ENCODE measurements at places on chromosomes 12 and 14.
A peak's percentile ranks its signal among the peaks of the same experiment; 100 is the strongest.

DNA sequence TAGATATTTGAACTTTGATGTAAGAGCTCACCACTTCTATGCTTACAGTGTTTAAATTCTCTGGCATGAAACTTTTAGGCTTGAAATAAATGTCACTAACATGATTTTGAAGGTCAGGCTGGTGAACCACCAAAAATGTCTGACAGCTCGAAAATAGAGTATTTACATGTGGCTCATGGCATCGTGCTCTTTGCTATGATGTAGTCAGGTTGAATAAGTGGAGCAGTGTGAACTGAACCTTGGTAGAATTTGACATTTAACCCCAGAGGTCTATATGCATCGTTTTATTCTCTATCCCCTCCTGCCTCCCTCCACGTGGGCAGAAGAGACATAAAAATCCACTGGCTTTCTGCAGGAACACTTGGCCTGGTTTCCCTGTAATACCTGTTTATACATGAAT, 369.7 kb upstream of the ATP2B1 start:
- DNase-seq, result no peak

DNA sequence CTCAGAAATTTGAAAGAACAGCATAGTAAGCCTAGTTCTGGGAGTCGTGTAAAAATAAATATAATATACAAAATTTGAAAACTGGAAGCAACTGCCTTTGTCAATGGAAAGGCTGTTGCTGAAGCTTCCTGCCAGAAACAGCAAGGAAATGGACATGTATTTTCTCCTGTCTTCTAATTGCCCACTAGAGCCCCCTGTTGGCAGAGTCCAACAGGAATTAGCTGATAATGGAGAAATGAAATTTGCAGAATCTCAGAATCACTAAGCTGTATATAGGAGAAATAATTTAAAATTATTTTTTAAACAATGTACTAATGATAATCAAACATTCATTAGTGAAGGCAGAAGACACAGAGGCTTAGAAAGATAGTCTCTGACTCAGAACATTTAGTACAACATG, 414.8 kb downstream of the SLC6A15 start:
- peak; percentile 11 for DNase-seq

DNA sequence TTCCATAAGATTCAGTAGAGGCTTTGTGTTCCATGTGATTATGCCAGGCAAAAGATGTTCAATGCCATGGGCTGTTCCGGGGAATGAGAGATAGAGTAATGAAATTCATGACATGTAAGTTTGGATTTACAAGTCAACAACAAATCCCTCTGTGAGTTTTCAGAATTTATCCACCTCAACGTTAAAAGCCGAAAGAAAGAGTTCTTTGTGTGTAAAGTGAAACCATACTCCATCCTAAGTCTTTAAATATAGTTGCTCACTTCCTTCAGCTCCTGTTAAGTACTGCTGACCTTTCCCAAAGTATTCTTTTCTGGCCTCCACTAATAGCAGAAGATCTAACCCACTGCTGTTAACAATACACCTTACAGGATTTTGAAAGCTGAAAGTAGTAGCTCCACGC, 190.0 kb downstream of the TMX1 start:
- DNase-seq, result no peak

DNA sequence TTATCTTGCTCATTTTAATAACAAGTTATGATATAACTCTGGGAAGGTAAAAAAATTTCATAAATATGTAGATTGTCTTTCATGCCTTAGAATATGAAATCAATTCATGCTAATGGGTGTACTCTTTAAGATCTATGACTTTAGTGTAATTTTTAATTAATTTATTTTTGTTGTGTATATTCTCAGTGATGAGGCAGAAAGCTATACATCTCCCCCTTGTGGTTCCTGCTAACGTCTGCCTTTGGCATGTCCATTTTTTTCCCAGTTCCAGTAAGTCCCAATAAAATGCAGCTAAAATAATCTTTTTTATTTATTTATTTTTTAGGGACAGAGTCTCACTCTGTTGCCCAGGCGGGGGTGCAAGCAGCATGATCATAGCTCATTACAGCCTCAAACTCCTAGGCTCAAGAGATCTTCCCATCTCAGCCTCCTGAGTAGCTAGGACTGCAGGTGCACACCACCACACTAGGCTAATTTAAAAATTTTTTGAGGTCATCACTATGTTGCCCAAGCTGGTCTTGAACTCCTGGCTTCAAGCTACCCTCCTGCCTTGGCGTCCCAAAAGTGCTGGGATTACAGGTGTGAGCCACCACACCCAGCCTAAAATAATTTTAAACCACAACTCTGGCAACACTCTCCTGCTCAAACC, 3.3 kb upstream of the CHURC1 start:
- DNase-seq, result no peak

GRCh38 chr12:111135293-111135832, 215.0 kb upstream of the MYL2 start:
- DNase-seq, result no peak

GRCh38 chr14:75769047-75769685, 108.1 kb downstream of the TTLL5 start:
- DNase-seq, result no peak

DNA sequence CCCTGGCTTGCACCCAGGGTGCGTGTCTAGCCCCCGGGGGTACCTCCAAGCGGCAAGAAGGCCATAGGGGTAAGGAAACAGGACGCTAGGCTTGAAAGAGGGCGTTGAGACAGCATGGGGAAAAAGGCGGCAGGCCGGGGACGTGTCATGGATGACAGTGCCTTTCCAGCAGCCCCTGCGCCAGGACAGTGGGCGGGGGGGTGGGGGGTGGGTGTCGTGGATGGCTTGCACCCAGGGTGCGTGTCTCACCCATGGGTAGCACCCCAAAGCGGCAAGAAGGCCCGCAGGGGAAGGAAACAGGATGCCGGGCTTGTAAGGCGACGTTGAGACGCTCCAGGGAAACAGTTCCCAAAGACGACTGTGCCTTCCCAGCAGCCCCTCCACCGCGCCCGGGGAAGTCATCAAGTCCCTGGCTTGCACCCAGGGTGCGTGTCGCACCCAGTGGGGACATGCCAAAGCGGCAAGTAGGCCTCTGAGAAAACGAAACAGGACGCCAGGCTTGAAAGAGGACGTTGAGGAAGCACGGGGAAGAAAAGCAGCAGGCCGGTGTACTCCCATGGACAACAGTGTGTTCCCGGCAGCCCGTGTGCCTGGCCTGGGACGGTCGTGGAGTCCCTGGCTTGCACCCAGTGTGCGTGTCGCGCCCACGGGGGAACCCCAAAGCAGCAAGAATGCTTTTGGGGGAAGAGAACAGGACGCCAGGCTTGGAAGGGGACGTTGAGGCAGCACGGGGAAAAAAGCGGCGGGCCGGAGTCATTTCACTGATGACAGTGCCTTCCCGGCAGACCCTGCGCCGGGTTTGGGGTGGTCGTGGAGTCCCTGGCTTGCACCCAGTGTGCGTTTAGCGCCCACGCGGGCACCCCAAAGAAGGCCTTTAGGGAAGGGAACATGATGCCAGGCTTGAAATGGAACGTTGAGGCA, 163.5 kb upstream of the ALG10B start:
- DNase-seq, result no peak

- no peak for DNase-seq
Observed at GRCh38 chr12:120218680-120219606, 18.0 kb upstream of the RPLP0 start.

DNA sequence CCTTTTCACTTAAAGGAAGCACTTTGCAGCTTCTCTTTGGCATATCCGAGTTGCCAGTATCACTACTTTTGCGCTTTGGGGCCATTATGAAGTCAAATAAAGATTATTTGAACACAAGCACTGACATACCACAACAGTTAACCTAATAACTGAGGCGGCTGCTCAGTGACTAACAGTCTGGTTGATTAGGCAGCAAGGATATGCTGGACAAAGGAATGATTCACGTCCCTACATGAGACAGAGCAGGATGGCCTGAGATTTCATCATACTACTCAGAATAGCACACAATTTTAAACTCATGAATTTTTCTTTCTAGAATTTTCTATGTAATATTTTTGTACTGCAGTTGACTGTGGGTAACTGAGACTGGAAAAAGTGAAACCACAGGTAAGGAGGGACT, 56.9 kb upstream of the E2F7 start:
- no peak for DNase-seq

- no peak for DNase-seq
Observed at GRCh38 chr12:66247741-66248140, 54.6 kb upstream of the HELB start.

DNA sequence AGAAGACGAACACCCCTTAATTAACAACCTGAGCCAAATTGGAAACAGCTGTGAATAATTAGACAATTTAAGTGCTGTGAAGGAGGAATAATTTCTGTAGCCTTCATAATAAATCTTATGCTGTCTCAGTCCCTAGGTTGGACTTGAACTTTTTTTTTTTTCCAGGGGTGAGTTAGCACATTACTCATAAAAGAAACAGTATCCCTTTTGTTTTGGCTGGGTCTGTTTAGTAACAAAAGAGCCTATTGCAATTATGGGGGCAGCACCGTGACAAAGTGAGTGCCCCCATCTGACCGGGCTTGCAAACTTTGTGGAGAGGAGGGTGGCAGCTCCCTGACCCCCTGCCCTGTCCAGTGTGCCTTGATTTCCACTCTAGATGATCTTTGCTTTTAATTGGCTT, 167.4 kb downstream of the DICER1 start:
- DNase-seq, result no peak

DNA sequence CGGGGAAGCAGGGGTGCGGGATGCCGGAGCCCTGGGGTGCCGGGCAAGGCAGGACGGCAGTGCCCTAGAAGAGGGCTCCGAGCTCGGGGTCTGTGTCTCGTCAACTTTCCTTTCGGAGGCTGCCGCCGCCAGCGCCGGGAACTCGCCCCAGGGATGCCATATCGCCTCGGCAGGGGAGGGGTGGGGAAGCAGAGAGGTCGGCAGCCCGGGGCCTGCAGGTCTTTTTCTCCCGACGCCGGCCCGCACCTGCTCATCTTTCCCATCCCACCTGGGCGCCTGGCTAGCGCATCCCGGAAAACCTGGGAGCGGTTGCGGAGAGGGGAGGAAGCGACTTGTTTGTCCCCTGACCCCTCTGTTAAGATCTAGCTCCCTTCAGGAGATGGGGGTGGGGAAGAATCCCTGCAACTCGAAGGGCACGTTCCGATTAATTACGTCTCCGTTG, 547 bp downstream of the CNTN1 start:
- peak; percentile 48 for DNase-seq

- no peak for DNase-seq
Observed at GRCh38 chr12:59282999-59283398, 312.8 kb upstream of the SLC16A7 start.

GRCh38 chr12:11609045-11609444, 40.4 kb upstream of the ETV6 start:
- DNase-seq, result no peak

GRCh38 chr12:52518574-52519386, 1.4 kb downstream of the KRT5 start:
- DNase-seq, result no peak

- no peak for DNase-seq
Observed at GRCh38 chr12:53791735-53792326, 40.1 kb upstream of the CISTR start.

GRCh38 chr14:103206836-103207387, 83.7 kb downstream of the TNFAIP2 start:
- DNase-seq, result no peak

- DNase-seq, result peak; percentile 11
Observed at GRCh38 chr12:14845350-14845750, 2.0 kb upstream of the ART4 start.

GRCh38 chr14:87045246-87045645, 947.7 kb downstream of the GALC start:
- DNase-seq, result no peak

- DNase-seq, result no peak
Observed at GRCh38 chr14:61119006-61119405, 138.0 kb downstream of the SLC38A6 start.

GRCh38 chr12:63023926-63024325, 89.0 kb upstream of the PPM1H start:
- DNase-seq, result no peak

GRCh38 chr14:85439696-85440328, 90.1 kb upstream of the FLRT2 start:
- no peak for DNase-seq

- no peak for DNase-seq
Observed at GRCh38 chr12:91155990-91156389, 26.6 kb downstream of the DCN start.

GRCh38 chr12:31895449-31896150, 63.6 kb upstream of the RESF1 start:
- DNase-seq, result no peak

DNA sequence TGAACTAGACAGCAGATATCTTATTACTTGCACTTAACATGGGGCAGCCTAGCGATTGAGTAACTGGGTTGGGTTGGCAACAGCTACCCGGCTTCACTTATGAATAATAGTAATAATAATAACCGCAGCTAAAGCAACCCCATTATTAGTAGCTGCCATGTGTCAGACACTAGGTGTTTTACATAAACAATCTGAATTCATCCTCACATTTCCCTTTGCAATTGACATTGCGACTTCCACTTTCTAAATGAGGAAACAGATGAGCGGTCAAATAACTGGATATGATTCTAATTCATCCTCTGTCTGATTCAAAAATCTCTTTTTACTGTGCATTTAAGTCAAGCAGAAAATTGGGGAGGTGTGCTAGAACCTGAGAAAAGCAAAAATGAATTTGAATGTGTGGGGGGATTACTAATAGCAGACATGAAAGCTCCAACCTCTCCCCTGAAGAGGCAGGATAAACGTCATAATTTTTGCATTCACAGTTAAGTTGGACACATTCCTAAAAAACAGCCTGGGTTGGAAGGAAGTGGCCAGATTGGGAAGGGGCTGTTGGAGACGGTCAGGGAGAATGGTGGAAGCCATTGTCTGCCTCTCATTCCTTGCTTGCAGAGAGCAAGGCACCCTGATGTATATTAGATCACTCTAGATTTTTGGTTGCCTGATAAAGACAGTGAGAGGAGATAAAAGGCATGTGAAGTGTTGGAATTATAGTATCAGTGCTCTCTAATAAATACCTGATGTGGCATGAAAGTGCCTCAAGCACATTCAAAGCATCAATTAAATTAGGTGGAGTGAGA, 13.1 kb downstream of the EMP1 start:
- DNase-seq, result no peak

- DNase-seq, result no peak
Observed at GRCh38 chr14:23517650-23518326, 33.8 kb downstream of the ZFHX2 start.

- no peak for DNase-seq
Observed at GRCh38 chr14:92254786-92255185, 68.2 kb upstream of the SLC24A4 start.

GRCh38 chr12:52354200-52354599, 13.1 kb downstream of the KRT85 start:
- DNase-seq, result no peak

GRCh38 chr12:115212356-115212755, 528.4 kb upstream of the TBX3 start:
- no peak for DNase-seq

Measured in NCI-H774 (cell line).